Sigmoid colon (tissue), 7 donors: ENCODE measurements at places on chromosomes 12 and 14. TPM values are rescaled to one million over a fixed set of nuclear protein-coding genes. Genes with fewer than 3 reads are reported as not detected.

GRCh38 chr14:61615743-61616523 lies 79.4 kb upstream of the HIF1A start:
- DNase-seq: no peak

DNA sequence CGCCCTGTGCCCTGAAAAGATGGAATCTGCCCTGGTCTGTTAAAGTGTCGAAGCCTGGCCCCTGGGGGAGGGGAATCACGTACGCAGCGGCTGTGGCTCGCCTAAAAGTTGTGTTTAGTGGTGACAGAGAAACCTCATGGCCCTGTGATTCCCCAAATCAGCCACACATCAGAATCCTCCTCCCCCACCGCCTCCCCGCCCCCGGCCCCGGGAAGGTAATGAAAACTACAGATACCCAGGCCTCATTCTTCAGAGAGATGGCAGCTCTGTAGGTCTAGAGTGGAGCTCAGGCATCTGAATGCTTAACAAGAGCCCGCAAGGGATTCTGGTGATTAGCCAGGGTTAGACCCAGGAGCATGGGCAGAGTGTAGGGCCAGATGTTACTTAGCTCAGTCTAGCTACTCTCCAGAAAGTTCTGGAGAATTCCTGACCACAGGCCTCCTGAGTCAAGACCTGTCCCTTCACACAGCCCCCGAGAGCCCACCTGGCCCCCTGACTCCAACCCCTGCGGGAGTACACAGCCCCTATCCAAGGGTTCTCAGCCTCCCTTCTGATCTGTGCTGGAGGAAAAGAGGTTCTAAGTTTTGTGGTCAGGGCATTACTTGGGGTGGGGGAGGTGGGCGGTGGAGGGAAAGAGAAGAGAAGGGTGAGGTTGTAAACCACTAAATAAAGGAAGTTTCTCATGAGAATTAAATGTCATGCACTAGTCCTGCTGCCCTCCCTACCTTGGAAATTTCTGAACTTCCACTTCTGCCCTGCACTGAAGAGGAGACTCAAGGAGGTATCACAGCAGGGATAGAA lies 114.8 kb downstream of the PLXNC1 start:
- no peak for DNase-seq

The TMEM253 gene
- total RNA-seq: not detected

The ZC2HC1C gene
- 3.6 TPM for total RNA-seq

GRCh38 chr12:90543841-90544240 lies 411.1 kb downstream of the CCER1 start:
- no peak for DNase-seq

- no peak for DNase-seq
These were observed 250.8 kb upstream of the LRFN5 start for GRCh38 chr14:41355866-41356265.

DNA sequence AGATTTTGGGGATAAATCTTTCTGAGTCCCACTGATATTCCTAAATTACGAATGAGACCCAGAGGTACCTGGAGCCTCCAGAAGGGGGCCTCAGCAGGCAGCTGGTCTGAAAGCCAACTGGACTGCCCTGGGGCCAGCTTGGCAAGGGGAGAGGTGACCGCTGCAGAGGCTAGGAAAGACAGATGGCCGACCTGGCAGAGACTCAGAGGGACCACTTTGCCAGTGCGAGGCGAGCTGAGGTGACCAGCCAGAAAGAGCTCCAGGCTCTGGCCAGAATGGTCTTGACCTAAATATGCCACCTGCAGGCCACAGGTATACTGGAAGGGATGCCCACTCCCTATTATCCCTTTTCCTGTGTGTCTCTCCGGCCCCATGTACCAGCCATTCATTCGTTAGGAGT lies 256.8 kb upstream of the GARIN6 start:
- DNase-seq: no peak

DNA sequence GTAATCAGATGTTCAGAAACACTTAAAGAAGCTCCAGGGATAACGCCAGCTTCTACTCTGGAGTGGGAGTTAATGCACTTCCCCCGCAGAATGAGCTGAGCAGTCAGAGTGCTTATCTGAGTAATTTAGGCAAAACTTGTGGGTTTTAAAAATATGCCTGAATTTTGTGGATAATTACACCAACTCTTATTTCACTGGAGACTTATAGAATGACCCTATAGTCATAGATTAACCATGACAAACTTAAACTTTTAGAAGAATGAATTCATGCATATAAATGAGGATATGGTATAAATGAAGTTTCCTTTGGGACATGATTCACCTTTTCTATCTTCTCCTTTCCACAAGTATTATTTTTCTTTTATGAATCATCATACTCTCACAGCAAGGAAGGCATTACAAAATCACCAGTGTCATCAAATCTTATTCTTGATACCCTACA lies 241.1 kb upstream of the FBXO33 start:
- DNase-seq: no peak

- no peak for DNase-seq
These were observed 6.2 kb downstream of the RPL36AL start for GRCh38 chr14:49614196-49614595.

- no peak for DNase-seq
These were observed 485.3 kb upstream of the MGAT4C start for GRCh38 chr12:86741531-86741930.

The GPR84 gene
- total RNA-seq: 0.54 TPM

DNA sequence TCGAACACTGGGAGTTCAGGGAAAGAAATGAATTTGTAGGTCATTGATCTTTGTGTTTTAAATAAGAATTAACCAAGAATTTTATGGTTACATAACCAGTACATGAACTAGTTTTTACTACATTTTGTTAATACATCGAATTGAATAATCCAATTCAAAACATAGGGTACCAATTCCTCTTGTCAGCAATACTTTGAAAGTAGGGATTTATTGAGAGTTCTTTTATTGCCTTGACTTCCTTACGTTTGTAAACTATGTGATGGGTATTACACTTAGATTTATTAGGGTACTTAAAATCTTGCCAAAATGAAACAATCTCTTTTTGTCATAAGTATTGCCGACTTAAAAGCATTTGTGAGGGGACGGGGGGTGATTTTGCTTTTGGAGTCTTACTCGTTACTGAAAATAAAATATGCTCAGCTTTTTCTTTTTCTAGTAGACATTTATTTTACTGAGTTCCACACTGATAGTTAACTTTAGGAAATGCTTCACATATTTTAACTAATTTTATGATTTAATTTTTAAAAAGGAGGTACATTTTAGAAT lies 22.4 kb downstream of the SOCS2 start:
- DNase-seq: no peak

DNA sequence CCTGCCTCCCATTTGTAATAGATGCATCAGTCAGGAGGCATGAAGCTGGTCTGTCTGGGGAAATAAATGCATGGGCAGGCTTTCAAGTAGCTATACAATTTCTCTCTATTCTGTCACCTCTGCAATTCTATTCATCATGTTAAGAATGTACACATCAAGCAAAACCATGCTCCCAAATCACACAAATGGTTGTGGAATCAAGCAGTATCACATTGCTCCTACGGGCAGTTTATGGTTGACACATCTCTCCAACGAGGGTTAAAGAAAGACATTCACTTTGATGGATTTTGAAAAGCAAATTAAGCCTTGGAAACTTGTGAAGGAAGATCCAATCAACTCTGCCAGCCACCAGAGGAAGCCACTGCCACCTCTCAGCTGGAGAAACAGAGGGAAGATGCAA lies 1277.4 kb upstream of the TMEM132C start:
- DNase-seq: no peak
